Activated CD8-positive, alpha-beta memory T cell treated with anti-CD3 and anti-CD28 coated beads, Interleukin-2, amount 50 U/mL, for 48 hours (primary cell): ENCODE measurements at places on chromosomes 16 and 17.

GRCh38 chr16:1958715-1959268, 546 bp upstream of the NDUFB10 start:
- DNase-seq = no peak

GRCh38 chr16:88988980-88989811, 12.2 kb upstream of the CBFA2T3 start:
- DNase-seq = no peak

GRCh38 chr16:88941913-88942909, 34.8 kb downstream of the CBFA2T3 start:
- DNase-seq = peak; percentile 89

GRCh38 chr16:1003391-1004347, 22.1 kb downstream of the SOX8 start:
- peak; percentile 77 for DNase-seq

GRCh38 chr16:79535130-79535529, 65.4 kb downstream of the MAF start:
- DNase-seq = no peak

- DNase-seq = peak; percentile 73
Observed at GRCh38 chr16:23148513-23149266, 562 bp downstream of the USP31 start.

GRCh38 chr17:9769036-9769695, 22.2 kb downstream of the DHRS7C start:
- DNase-seq = no peak

DNA sequence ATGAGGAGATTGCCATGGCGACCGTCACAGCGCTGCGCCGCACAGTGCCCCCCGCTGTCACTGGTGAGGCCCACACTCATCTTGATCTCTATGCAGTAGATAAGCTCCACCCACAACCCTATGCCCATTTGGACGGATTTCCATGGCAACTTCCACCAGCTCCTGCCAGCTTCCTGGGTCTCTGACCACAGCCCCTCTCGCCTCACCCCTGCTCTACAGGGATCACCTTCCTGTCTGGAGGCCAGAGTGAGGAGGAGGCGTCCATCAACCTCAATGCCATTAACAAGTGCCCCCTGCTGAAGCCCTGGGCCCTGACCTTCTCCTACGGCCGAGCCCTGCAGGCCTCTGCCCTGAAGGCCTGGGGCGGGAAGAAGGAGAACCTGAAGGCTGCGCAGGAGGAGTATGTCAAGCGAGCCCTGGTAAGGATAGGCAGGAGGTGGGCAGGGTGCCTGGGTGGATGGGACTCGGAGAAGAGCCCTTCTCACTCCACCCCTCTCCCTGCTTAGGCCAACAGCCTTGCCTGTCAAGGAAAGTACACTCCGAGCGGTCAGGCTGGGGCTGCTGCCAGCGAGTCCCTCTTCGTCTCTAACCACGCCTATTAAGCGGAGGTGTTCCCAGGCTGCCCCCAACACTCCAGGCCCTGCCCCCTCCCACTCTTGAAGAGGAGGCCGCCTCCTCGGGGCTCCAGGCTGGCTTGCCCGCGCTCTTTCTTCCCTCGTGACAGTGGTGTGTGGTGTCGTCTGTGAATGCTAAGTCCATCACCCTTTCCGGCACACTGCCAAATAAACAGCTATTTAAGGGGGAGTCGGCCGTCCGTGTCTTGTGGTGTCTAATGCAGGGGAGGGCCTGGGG, 4.3 kb downstream of the ALDOA start:
- no peak for DNase-seq

DNA sequence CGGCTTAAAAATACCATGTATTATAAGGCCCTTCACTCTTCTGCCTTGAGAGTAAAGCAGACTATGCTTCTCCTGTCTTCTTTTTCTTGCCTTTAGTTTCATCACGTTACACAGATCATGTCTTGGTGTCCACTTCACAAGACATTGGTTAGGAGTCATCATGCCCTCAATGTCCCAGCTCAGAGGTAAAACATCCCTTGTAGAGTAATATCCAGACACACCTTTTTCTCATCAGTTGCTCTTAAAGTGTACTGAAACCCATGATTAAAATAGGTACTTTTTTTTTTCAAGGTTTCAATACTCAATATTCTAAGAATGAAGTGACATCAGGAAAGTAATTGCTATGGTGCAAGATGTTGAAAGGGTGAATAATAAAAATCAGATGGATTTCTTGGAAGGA, 267.8 kb downstream of the PMP22 start:
- no peak for DNase-seq

DNA sequence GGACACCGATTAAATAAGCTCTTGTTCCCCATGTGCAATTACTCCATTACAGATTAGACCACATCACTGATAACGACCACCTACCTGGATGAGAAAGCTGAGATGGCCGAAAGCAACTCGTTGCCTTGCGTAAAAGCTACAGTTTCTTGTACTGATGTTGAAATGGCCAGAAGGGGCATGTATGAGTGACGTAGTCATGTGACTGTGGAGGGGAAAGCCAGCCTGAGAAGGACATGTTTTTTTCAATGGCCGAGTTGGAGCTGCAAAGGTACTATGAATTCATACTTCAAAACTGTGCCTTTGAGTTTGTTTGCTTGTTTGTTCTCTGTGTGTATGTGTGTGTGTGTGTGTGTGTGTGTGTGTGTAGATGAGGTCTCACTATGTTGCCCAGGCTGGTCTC, 17.0 kb upstream of the HYDIN start:
- DNase-seq = no peak

DNA sequence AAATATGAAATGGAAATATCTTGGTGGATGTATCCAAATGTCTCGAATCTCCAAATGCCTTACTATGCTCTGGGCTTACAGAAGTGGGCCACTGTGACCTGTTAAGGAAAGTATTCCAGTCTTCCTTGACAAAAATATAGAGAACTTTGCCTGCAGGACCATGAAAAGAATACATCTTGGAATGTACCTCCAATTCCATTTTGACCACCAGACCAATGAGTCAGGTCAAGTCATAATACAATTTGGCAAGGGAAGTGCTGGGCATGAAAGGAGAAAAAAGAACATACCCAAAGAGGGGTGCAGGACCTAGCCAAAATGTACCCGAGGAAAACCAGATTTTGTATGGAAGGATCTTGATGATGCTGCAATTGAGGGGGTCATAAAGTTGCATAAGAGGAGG, 1153.7 kb upstream of the GOT2 start:
- DNase-seq = no peak

DNA sequence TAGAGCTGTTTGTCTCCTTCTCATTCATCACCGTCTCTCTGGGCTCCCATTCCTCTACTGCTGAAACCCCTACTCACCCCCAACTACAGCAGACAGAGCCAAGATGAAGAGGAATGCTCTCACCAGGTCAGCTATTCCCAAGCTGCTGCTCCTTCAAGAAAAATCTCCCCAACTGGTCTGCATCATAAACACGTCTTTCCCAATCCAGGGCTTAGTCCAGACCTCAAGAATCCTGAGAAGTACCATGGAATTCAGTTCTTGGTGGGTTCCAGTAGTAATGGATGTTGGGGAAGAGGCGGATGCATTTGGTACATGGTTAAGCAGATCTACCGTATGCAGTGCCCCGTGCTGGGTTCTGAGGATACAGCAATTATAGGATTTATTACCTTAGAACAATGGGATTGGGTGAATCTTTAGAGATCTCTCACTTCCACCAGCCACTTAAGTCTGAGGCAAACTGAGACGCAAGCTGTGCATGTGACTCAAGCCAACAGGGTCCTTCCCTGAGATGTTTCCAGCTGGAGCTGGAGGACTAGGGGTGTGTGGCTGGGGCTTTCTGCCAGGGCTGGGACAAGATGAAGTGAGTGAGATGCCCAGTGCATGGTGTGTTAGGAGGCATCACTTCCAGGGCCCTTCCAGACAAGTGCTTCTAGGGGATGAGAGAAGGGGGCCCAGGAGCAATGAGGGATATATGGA, 232.7 kb upstream of the CDH5 start:
- no peak for DNase-seq
